ENCODE measurements at places on chromosomes 7 and 10. TPM values are rescaled to one million over a fixed set of nuclear protein-coding genes. Genes with fewer than 3 reads are reported as not detected.

GRCh38 chr10:73818402-73818801 is 7.0 kb upstream of the NDST2 start:
- H3K27me3 ChIP-seq, result peaks cover 3% of the 10 kb centered on the region
- H3K27ac ChIP-seq, result no peak overlapping the region

GRCh38 chr7:112940314-112940732 is 146.3 kb downstream of the GPR85 start:
- peak overlapping the region; percentile 99 for H3K27ac ChIP-seq
- H3K27me3 ChIP-seq, result peaks cover 11% of the 10 kb centered on the region
- peak overlapping the region; percentile 98 for H3K4me3 ChIP-seq
- H3K4me1 ChIP-seq, result peaks cover 9% of the 10 kb centered on the region

DNA sequence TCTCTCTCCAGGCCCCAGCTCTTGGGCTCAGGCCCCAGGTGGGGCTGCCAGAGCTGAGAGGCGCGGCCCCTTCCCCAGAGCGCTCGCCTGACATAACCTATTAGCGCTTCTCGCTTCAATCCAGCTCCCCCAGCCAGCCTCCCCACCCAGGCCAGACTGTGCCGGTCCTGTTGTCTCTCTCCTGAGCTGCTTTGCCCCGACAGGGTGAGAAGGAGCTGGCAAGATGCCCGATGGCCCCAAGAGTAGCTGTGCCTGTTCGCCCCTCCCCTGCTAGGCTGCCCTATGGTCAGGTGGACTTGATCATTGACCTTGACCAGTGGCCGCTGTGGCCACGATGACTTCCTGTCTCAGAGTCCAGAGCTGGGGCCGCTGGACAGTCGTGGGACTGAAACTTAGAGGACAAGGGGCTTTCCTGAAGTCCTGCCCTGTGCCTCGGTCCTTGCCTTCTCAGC is 9.1 kb downstream of the TMEM270 start:
- no peak for DNase-seq
- no peaks in the 10 kb centered on the region for H3K36me3 ChIP-seq
- no peak overlapping the region for H3K27ac ChIP-seq
- peak overlapping the region; percentile 49 for H3K4me3 ChIP-seq
- peaks cover 2% of the 10 kb centered on the region for H3K27me3 ChIP-seq
- peaks cover 5% of the 10 kb centered on the region for H3K4me1 ChIP-seq

DNA sequence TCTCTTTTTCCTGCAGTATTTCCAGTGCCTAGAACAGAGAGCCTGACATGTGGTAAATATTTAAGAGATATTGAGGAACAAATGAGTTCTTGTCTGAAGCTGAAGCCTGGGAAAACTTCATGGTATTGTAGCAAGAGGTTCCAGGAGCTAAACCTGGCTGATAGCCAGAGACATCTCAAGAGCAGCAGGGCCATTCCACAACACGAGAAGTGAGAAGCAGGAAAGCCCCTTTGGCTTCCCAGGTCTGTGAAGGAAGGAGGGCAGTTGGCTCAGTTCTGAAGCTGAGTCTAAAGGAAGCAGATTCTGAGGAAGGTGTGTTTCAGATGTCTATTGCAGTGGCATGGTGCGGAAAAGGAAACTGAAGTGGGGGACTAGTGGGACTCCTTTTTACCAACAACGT is 63.8 kb upstream of the FAM204A start:
- no peaks in the 10 kb centered on the region for H3K36me3 ChIP-seq
- no peak overlapping the region for H3K27ac ChIP-seq
- H3K4me1 ChIP-seq, result peaks cover 18% of the 10 kb centered on the region
- DNase-seq, result no peak
- H3K4me3 ChIP-seq, result no peak overlapping the region
- H3K27me3 ChIP-seq, result peaks cover 3% of the 10 kb centered on the region

DNA sequence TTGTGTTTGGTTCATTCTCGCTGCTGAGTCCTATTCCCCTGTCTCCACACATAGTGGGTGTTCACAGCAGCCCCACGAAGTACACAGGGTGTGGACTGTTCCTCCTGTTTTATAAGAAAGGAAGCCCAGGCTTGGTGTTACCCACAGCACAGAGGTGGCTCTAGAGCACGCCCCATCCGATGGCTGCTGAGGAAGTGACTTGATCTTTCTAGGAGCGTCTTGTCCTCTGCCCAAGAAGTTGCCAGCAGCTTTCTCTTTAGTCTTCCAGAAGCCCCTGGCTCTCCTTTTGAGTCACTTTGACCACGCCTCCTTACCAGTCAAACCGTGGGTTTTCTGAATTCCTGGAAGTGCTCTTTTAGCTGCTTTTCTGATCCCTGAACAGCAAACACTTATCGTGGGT is 94.0 kb downstream of the GRK5 start:
- H3K36me3 ChIP-seq, result peaks cover 7% of the 10 kb centered on the region
- H3K4me1 ChIP-seq, result peaks cover 27% of the 10 kb centered on the region
- no peak for DNase-seq
- no peak overlapping the region for H3K4me3 ChIP-seq
- no peak overlapping the region for H3K27ac ChIP-seq
- peaks cover 15% of the 10 kb centered on the region for H3K27me3 ChIP-seq

- no peak overlapping the region for H3K4me3 ChIP-seq
- no peaks in the 10 kb centered on the region for H3K27me3 ChIP-seq
- H3K4me1 ChIP-seq, result no peaks in the 10 kb centered on the region
- DNase-seq, result no peak
These were observed 14.5 kb downstream of the SLF2 start for GRCh38 chr10:100927266-100927665.

DNA sequence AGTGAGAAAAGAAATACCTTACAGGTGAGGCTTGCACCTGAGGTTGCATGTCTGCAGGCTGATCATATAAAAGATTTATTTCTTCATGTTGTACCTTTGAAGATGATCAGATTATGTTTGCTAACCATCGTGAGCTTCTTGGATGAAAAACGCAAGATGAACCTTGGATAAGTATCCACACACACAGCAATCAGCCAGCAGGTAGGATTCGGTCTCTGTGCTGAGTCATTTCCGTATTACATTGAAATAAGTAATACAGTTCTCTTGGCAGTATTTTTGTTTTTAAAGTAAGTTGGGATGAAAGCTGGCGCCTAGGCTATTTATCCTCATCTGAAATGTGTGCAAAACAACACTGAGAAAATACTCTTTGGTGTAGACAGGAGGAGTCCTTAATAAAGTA is 109.0 kb upstream of the PRKCQ start:
- H3K36me3 ChIP-seq, result peaks cover 3% of the 10 kb centered on the region
- H3K4me3 ChIP-seq, result no peak overlapping the region
- DNase-seq, result no peak
- no peaks in the 10 kb centered on the region for H3K4me1 ChIP-seq
- H3K27me3 ChIP-seq, result no peaks in the 10 kb centered on the region

GRCh38 chr10:49363309-49364031 is 32.4 kb downstream of the DRGX start:
- H3K36me3 ChIP-seq, result peaks cover 2% of the 10 kb centered on the region
- peak overlapping the region; percentile 90 for H3K27ac ChIP-seq
- peaks cover 17% of the 10 kb centered on the region for H3K27me3 ChIP-seq
- no peak for DNase-seq
- H3K4me3 ChIP-seq, result peak overlapping the region; percentile 72
- H3K4me1 ChIP-seq, result peaks cover 48% of the 10 kb centered on the region

DNA sequence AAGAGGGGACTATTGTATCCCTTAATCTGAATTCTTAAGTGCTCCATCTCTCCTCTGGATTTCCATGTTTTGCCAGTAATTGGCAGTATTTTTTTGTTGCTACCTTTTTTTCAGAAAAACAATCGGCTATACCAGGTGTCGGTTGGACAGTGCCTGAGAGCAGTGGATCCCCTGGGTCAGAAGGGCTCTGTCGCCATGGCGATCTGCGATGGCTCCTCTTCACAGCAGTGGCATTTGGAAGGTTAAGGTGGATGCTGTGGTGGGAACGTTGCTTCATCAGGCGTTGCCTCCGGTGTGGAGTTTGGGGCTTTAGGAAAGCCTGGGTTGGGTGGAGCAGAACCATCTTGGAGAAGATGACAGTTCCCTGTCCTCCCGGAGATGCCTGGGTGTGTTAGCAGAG is 96.0 kb downstream of the GALNT11 start:
- peak; percentile 48 for DNase-seq
- H3K27ac ChIP-seq, result peak overlapping the region; percentile 73
- H3K36me3 ChIP-seq, result peaks cover 24% of the 10 kb centered on the region
- peaks cover 6% of the 10 kb centered on the region for H3K27me3 ChIP-seq
- no peak overlapping the region for H3K4me3 ChIP-seq

DNA sequence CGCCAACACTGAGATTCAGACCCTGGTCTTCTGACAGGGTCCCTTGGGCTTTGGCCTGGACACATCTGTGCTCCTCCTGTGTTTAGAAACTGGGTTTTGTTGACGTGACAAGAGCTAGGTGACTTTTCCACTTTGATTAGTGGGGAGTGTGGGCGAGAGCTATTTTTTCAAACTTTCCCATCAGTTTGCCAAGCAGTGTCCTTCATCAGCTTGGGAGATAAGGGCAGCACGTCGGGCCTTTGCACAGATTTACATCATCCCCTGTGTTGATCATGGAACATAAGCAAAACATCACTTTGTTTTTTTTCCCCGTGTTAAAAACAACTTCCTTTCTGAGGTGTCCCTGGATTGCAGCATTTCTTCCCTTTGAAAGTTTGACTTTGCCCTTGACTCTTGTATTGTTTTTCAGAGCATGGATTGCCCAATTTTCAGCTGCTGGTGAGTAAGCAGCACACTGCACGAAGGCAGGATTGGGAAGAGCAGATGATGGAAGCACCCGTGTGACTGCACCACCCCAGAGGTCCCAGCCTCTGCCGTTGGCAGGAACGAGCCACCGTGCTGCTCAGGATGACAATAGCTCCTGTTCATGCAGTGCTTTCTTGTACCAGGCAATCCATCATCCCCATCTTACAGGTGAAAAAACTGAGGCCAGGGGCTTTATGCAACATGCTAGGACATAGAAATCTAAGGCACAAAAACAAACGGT is 6.4 kb upstream of the IGFBP1 start:
- H3K4me1 ChIP-seq, result no peaks in the 10 kb centered on the region
- H3K27ac ChIP-seq, result no peak overlapping the region
- H3K4me3 ChIP-seq, result no peak overlapping the region
- peaks cover 20% of the 10 kb centered on the region for H3K36me3 ChIP-seq

DNA sequence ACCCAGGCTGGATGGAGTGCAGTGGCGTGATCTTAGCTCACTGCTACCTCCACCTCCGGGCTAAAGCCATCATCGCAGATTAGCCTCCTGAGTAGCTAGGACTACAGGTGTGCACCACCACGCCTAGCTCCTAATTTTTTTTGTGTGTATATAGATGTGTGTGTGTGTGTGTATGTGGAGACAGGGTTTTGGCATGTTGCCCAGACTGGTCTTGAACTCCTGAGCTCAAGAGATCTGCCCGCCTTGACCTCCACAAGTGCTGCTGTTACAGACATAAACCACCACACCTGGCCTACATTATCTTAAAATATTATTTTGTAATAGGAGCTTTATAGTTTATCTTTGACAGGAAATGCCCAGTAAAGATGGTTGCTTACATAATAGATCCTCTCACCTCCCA is 25.0 kb downstream of the FOXP2 start:
- no peak overlapping the region for H3K4me3 ChIP-seq
- no peak overlapping the region for H3K27ac ChIP-seq
- H3K36me3 ChIP-seq, result peaks cover 4% of the 10 kb centered on the region

GRCh38 chr10:112687647-112688046 is 240.6 kb downstream of the VTI1A start:
- H3K4me1 ChIP-seq, result peaks cover under 1% of the 10 kb centered on the region
- no peak for DNase-seq
- no peaks in the 10 kb centered on the region for H3K36me3 ChIP-seq
- no peak overlapping the region for H3K27ac ChIP-seq

DNA sequence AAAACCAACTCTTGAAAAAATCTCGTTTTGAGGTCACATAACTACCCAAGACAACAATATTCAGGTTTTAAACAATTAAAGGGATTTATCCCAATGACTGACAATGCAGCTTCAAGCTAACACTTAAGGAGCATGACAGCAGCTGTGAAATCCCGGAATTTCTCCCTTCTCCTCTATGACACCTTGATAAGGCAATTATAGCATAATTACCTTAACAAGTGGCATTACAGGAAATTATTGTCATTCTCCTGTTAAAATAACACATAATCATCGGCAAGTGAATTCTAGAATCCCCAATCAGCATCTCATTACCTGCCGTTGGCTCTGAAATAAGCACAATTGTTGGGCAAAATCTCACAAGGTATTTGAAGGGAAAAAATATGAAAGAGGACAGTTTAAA is 417.0 kb upstream of the PFKP start:
- no peak overlapping the region for H3K27ac ChIP-seq
- DNase-seq, result no peak
- no peaks in the 10 kb centered on the region for H3K27me3 ChIP-seq

- H3K36me3 ChIP-seq, result no peaks in the 10 kb centered on the region
- no peak overlapping the region for H3K27ac ChIP-seq
- no peak for DNase-seq
- no peaks in the 10 kb centered on the region for H3K4me1 ChIP-seq
These were observed 110.6 kb upstream of the ZNF746 start for GRCh38 chr7:149608168-149608567.

- H3K4me1 ChIP-seq, result no peaks in the 10 kb centered on the region
- no peaks in the 10 kb centered on the region for H3K36me3 ChIP-seq
- no peak overlapping the region for H3K4me3 ChIP-seq
- no peak overlapping the region for H3K27ac ChIP-seq
- DNase-seq, result no peak
- peaks cover 2% of the 10 kb centered on the region for H3K27me3 ChIP-seq
These were observed 82.1 kb downstream of the MTERF1 start for GRCh38 chr7:91798425-91798824.

DNA sequence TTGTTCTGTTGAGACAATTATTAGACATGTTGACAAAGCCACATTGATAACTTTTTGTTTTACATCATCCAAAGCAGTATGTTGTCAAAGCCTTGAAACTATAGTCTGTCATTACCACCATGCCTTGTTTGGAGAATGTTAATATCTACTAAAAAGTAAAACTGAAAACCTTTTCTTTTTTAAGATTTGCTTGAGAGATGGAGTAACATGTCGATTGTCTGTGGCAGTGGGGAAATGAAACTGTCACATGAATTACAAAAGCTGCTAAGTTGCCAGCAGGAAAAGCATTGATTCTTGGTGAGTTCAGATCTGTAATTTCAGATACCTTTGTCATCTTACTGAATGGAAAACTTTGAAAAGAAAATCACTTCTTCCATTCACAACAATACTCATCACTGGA is 69.1 kb downstream of the TFPI2 start:
- no peak for DNase-seq
- H3K4me1 ChIP-seq, result peaks cover 3% of the 10 kb centered on the region
- H3K27ac ChIP-seq, result no peak overlapping the region
- no peak overlapping the region for H3K4me3 ChIP-seq
- H3K36me3 ChIP-seq, result no peaks in the 10 kb centered on the region
- H3K27me3 ChIP-seq, result peaks cover 2% of the 10 kb centered on the region

CCDC71L gene
- total RNA-seq, result 38.9 TPM

NXPH1 gene
- 3.8 TPM for total RNA-seq

SH2D4B gene
- 0.12 TPM for total RNA-seq

NUTM2D gene
- 11.3 TPM for total RNA-seq

LRRN3 gene
- 6.3 TPM for total RNA-seq

ITPRID1 gene
- not detected for total RNA-seq

NCF1 gene
- total RNA-seq, result 0.54 TPM

ZNF37A gene
- 21.1 TPM for total RNA-seq

FRAT1 gene
- 10.0 TPM for total RNA-seq

RTKN2 gene
- 3.2 TPM for total RNA-seq

GNAT3 gene
- 2.0 TPM for total RNA-seq

MYH16 gene
- total RNA-seq, result not detected

MYL10 gene
- not detected for total RNA-seq

Measured in glutamatergic neuron (in vitro differentiated cells).